ENCODE measurements at places on chromosomes 3 and 15. TPM values are rescaled to one million over a fixed set of nuclear protein-coding genes. Genes with fewer than 3 reads are reported as not detected.

The BSN gene
- under 0.01 TPM for total RNA-seq

The CRYGS gene
- total RNA-seq, result 1.4 TPM

The SEMA7A gene
- 1.3 TPM for total RNA-seq

The IMPG2 gene
- total RNA-seq, result 0.33 TPM

- no peak for DNase-seq
Observed at GRCh38 chr3:129560269-129560787, 17.4 kb downstream of the H1-8 start.

GRCh38 chr3:160793722-160794252 lies 37.8 kb downstream of the PPM1L start:
- DNase-seq, result no peak

- DNase-seq, result no peak
Observed at GRCh38 chr3:99287876-99288275, 350.5 kb upstream of the COL8A1 start.

DNA sequence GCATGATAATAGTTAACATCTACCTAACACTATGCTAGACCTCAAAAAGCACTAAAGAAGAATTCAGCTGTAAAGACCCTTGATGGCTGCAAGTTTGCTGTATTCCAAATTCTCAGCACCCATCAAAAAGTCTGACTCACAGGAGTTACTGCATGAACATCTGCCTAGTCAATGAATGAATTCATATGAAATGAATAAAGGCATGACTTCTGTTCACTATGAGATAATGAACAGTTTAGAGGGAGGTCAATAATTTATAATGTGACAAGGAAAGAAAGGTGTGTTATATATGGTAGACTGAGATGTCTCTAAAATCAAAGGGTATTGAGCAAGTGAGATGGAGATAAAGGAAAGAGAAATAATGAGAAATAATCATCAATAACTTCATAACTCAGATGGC lies 508.2 kb upstream of the TGFBR2 start:
- DNase-seq, result no peak

DNA sequence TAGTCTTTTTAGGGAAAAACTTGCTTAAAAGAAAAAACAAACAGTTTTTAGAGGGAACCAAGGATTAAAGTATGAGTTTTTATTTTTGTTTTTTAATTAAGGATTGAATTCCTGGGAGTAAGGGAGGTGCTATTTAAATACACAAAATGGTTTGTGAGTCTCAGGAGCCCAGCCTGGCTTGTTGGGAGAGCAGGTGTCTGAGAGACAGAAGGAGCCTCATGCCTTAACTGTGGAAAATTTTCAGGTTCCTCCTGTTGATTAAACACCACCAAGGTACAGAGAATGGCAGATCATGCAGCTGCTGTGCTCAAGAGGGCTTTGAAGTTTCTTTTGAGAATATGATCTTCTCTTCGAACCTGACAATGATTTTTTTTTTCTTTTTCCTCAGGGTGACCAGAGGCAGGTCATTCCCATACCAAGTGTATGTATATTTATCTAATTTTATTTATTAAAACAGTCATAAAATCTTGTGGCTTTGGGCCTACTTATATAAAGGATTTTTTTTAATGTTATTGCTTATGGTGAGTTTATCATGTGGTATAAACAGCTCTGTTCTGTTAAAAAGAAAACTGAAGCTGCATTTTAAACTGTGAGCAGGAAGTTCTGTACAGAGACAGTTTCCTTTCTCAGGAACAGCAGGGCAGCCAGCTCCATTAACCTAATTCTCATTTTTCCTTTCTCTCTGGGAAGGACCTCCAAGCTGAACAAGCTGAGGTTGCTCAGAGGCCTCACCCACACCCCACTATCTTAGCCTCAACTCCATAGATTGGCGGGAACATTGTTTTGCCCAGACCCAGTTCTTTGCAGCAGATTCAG lies 33.7 kb upstream of the VILL start:
- no peak for DNase-seq

GRCh38 chr3:17500618-17501017 lies 241.8 kb downstream of the TBC1D5 start:
- DNase-seq, result no peak

GRCh38 chr3:138862531-138862923 lies 27.8 kb upstream of the PIK3CB start:
- no peak for DNase-seq

DNA sequence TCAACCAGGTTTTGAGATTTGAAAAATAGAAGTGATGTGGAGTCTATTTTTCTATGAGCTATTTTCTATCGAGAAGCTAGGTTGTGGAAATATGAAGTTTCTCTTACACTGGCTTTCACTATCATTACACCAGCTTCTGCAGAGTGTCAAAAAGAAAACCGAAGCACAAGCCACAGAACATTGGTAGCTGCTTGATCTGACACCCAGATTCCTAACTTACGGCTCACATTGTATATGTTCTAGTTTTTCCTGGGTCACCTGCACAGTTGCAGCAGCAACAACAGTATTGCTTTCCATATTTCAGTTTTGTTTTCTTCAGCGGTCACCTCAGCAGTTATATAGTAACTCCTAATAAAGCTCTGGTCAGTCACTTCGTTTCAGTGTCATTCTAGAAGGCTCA lies 790.1 kb downstream of the PLOD2 start:
- no peak for DNase-seq
